ENCODE measurements at places on chromosomes 1 and 21.

DNA sequence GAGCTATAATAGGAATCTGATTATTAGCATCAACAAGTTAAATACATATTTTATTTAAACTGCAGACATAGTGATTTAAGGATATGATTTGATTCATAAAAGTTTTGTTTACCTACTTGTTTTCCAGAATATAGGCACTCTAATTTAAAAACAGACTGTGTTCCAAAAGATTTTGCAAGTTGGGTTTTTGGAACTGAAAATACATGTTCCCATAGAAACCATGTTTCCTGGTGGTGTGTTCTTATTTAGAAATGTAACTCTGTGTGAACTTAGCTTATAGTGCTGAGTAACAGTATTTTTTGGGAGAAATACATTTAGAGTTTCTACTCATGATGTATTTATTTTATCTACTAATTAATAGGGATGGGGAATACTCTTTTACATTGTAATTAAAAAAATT is 21.8 kb downstream of the USP25 start:
- DNase-seq = no peak

- DNase-seq = no peak
These were observed 177.6 kb downstream of the HHIPL2 start for GRCh38 chr1:222370081-222370912.

DNA sequence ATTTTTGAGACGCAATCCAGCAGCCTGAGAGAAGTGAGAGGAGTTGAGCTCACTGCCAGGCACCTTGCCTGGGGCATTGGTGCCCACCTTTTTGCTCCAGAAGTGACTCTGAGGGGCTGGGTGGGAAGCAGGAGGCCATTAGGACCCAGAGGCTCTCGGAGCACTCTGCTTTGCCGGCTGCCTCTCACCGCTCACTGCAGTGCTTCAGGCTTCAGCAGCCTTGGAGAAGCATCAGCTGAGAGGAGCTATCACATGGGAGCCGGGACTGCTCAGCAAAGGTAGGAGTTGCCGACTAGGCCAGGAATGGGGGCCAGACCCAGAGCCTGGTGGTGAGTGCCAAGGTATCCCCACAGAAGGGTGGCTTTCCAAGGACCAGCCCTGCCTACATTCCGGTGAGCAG is at the start of gene GPR61:
Gene GPR61 (plus strand): TSS at position 197 of the 400 bp plus-strand sequence. CDS start 3,151 bp downstream, outside the sequence.
- DNase-seq = no peak

- DNase-seq = no peak
These were observed 5.6 kb downstream of the KIFAP3 start for GRCh38 chr1:170068923-170069322.

GRCh38 chr1:163174524-163175437 is 27.9 kb downstream of the RGS5 start:
- DNase-seq = peak; percentile 57

- DNase-seq = no peak
These were observed 166.9 kb upstream of the FOXD3 start for GRCh38 chr1:63155437-63155836.

DNA sequence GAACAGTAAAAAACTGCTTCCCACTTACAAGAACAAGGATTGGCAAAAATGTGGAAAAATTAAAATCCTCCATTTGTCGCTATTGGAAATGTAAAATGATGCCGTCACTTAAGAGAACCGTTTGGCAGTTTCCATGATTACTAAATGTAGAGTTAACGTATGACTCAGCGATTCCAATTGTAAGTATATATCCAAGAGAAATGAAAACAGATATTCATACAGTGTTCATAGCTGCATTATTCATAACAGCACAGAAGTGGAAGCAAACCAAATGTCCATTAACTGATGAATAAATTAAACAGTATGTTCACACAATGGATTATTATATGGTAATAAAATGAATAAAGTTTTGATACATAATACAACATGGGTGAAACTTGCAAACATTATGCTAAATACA is 971.0 kb downstream of the AMY1C start:
- DNase-seq = no peak

DNA sequence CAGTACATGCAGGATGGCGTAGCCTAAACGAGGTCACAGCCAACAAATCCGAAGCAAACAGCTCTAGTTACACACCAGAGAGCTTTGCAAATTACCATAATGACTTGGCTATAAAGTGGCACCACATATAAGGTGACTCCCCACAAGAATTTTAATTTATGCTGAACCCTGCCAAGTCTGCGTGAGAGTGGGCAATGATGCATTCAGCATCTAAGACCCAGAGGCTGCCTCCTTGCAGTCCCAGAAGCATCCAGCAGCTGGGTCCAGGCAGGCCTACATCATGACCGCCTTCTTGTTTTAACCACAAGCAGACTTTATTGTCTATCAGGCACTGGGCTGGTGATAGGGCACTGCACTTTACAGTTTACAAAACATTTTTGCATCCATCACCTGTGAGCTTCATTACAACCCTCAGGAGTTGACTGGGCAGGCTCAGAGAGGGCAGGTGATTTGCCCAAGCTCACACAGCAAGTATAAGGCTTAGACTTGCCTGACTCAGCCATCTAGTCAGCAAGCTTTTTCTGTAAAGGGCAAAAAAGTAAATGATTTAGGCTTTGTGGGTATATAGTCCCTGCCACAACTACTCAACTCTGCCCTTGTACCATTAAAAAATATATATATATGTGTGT is 134.6 kb downstream of the GLIS1 start:
- DNase-seq = no peak

DNA sequence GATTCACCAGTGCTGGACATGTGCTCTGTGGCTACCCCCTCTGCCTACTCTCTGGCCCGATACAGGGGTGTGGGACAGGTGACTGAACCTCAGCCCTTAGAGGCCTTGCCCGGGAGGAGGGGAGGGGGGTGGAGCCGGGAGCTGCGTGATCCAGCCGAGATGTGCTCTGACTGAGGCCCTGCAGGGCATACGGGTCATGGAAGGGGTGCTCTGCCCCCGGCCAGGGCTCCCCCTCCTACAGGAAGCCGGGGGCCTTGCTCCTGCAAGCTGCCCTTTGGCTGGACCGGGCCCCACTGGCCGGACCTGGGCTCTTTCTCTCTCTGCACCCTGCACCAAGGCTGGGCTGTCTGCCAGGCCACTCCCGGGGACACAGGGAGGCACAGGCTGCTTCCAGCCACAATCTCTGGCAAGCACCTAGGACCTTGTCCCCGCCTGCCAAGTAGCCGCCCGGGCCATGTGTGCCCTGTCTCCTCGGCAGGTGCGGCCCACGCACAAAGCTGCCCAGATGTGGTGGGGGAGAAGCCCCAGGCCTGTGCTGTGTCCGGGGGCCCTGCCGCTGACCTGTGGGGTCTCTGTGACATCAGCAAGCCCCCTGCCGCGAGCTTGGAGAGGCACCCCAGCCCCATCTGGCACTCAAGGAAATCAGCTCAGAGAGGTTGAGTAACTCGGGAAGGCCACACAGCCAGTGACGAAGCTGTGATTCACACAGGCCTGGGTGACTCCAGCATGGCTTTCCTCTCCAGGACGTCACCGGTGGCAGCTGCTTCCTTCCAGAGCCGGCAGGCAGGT is 1.5 kb downstream of the SCNN1D start:
- peak; percentile 93 for DNase-seq

- DNase-seq = no peak
These were observed 105.4 kb downstream of the PTPN14 start for GRCh38 chr1:214445831-214446614.

GRCh38 chr21:25960402-25960801 is 210.2 kb downstream of the APP start:
- no peak for DNase-seq

GRCh38 chr1:235075048-235075776 is 53.4 kb downstream of the TOMM20 start:
- peak; percentile 74 for DNase-seq

GRCh38 chr1:53554592-53555305 is 95.5 kb downstream of the DMRTB1 start:
- peak; percentile 6 for DNase-seq

- DNase-seq = peak; percentile 57
These were observed 46.5 kb upstream of the BEND5 start for GRCh38 chr1:48823168-48823567.

DNA sequence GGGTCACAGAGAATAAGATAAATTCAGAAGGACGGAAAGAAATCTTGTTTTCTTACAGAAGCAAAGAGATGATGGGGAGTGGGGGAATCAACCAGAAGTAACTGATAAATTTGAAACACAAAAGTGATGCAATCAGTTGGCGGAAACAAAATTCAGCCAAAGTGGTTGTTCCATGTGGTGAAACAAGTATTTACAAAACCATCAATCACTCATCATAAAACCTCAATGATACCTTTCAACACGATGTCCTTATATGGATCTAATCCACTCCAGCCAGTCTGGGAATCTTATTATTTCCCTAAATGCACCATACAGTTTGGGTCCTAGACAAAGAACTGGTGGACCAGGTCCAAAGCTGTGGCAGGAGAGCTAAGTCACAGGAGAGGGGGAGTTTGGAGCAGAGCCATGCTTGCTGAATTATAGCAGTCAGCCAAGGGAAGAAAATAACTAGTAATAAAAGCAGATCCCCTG is 303.8 kb upstream of the LRRC7 start:
- no peak for DNase-seq

- no peak for DNase-seq
These were observed 2.8 kb upstream of the NES start for GRCh38 chr1:156680056-156680455.

DNA sequence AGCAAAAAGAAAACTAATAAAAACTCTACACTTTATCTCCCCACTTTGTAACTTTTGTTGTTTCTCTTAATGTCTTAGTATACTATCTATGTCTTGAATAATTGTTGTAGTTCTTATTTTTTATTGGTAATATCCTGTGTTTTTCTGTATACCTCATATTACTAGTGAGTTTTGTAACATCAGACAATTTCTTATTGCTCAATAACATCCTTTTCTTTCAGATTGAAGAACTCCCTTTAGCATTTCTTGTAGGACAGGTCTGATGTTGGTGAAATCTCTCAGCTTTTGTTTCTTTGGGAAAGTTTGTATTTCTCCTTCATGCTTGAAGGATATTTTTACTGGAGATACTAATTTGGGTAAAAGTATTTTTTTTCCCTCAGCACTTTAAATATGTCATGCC is 79.8 kb upstream of the LRRC8B start:
- no peak for DNase-seq

GRCh38 chr1:41874903-41875411 is 43.8 kb downstream of the HIVEP3 start:
- no peak for DNase-seq

GRCh38 chr1:236168716-236169429 is 26.5 kb downstream of the GPR137B start:
- peak; percentile 89 for DNase-seq

DNA sequence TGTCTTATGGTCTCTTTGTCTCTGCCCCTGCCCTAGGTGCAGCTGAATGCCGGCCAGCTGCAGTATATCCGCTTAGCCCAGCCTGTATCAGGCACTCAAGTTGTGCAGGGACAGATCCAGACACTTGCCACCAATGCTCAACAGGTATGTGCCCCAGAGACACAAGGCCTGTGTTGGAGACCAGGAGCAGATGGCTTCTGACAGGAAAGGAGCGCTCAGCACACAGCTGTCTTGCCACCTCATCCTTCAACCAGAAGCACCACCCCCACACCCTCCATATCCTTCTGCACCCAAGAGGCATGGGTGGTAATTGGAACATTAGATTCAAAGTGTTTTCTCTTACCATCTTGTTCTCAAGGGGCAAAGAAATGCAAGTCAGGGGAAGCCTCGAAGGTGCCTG is 17.0 kb upstream of the KCNQ4 start:
- no peak for DNase-seq

DNA sequence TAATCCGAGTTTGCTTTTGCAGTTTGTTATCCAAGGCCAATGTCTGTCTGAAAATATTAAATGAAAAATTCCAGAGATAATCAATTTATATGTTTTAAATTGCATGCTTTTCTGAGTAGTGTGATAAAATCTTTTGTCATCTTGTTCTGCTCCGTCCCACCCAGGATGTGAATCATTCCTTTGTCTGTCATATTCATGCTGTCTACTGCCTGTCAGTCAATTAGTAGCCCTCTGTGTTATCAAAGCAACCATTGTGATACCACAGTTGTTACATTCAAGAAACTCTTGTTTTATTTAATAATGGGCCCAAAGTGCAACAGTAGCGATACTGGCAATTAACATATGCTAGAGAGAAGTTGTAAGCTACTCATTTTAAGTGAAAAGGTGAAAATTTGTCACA is 819.3 kb downstream of the BRINP3 start:
- no peak for DNase-seq

- DNase-seq = no peak
These were observed 191.4 kb downstream of the KCNH1 start for GRCh38 chr1:210942513-210942912.

DNA sequence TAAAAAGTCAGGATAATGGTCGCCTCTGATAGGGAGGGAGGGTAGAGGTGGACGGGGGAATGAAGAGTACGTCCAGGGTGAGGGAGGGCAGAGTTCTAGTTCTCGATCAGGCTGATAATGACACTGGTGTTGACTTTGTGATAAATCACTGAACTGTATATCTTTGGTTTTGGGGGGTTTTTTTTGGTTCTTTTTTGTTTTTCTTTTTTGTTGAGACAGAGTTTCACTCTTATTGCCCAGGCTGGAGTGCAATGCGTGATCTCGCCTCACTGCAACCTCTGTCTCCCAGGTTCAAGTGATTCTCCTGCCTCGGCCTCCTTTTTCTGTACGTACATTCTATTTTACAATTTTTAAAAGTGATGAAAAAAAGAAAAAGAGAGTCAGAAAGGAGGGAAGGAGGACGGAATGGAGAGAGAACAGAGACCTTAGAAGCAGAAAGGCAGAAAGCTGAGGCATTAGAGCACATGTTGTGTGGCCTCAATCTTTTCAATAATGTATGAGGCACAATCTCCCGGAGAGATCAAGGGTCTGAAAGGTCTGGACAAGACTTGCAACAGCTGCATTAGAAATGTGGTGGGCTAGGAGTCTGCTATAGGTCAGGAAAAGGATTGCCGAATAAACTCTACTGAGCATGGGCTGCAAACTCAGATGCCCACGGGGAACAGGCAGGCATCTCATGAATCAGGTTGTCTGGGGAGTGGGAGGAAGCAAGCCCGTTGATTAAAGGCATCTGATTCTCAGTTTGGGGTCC is 174.8 kb downstream of the TOMM20 start:
- DNase-seq = peak; percentile 23

GRCh38 chr1:245465666-245466065 is 310.9 kb downstream of the KIF26B start:
- DNase-seq = no peak

GRCh38 chr21:14617040-14617393 is 70.9 kb upstream of the SAMSN1 start:
- no peak for DNase-seq

- DNase-seq = no peak
These were observed 827 bp downstream of the RFX5 start for GRCh38 chr1:151346082-151346768.

GRCh38 chr1:237812061-237812460 is 78.7 kb downstream of the ZP4 start:
- no peak for DNase-seq

- DNase-seq = no peak
These were observed 362.9 kb upstream of the VAMP3 start for GRCh38 chr1:7407980-7408770.

- DNase-seq = no peak
These were observed 138.5 kb downstream of the ZZZ3 start for GRCh38 chr1:77543822-77544448.

- DNase-seq = no peak
These were observed 25.7 kb upstream of the EPHX4 start for GRCh38 chr1:92004129-92004528.
